ENCODE measurements at places on chromosomes 6 and 20.

DNA sequence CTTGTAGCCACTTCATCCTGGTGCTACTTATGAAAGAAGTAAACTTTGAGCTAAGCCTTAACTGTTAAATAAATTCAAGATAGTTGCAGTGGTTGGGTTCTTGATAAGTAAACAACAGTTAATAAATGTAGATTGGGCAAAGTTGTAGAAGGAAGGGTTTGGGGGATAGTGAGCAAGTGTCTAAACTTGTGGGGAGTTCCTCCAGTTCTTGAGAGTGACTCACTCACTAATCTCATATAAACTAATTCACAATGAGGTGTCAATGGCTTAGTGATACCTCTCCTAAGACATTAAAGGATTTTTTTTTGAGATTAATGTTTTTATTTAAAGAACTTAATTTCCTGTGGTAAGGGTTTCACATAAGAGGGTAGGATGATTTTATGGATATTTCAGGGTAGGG is 507.4 kb downstream of the BMP2 start:
- no peak for DNase-seq

DNA sequence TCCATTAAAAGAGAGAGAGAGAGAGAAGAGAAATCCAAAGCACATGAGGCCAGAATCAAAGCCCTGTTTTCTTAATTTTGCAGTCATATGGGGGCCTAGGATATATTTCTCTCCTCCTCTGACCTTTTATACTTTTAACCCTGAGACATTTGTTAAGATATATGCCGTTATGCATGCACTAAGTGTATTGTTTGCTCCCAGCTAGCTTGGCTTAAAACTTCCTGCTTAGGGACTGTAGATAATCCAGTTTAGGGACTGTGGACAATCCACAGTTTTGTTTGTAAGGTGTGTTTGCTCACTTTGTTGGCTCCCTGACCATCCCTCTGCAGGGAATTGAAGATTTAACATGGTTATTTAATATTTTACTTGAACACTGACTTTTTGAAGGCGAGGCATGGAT is 166.3 kb upstream of the TSHZ2 start:
- no peak for DNase-seq

DNA sequence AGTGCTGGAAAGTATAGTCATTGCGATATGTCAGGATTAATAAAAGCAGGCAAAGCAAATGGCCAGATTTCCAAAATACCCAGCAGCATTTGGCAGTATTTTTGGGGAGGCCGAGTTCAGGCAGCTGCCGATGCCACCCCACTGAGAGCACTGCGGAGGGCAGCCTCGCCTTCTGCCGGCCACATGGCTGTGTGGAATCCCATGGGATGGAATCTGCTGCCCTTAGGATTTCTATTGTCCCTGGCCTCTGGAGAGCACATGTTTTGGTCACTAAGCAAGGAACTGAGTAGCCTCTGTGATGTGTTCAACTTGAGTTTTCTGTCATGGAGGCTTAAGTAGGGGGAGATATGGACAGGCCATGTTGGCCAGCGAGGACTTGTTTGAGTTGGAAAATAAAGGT is 123.0 kb downstream of the FARS2 start:
- no peak for DNase-seq

DNA sequence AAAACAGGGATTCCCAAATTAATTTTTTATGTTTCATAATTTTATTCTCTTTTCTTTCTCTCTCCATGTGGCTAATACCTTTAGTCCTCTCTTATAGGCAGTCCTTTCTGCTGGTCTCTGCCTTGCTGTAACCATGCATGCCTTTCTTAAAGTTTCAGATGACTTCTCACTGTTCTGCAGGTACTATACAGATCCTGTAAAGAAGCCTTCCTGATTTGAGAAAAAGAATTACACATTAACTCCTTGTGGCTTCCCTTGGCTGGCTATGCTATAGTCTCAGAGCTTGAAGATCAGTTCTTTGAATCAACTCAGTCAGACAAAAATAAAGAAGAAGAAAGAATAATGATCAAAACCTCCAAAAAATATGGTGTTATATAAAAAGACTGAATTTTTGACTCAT is 7.3 kb upstream of the GPR63 start:
- DNase-seq = no peak

- DNase-seq = no peak
Measured at GRCh38 chr6:118630067-118630466, 21.3 kb downstream of the CEP85L start.

- DNase-seq = peak; percentile 17
Measured at GRCh38 chr6:34025861-34026260, 120.0 kb downstream of the GRM4 start.

DNA sequence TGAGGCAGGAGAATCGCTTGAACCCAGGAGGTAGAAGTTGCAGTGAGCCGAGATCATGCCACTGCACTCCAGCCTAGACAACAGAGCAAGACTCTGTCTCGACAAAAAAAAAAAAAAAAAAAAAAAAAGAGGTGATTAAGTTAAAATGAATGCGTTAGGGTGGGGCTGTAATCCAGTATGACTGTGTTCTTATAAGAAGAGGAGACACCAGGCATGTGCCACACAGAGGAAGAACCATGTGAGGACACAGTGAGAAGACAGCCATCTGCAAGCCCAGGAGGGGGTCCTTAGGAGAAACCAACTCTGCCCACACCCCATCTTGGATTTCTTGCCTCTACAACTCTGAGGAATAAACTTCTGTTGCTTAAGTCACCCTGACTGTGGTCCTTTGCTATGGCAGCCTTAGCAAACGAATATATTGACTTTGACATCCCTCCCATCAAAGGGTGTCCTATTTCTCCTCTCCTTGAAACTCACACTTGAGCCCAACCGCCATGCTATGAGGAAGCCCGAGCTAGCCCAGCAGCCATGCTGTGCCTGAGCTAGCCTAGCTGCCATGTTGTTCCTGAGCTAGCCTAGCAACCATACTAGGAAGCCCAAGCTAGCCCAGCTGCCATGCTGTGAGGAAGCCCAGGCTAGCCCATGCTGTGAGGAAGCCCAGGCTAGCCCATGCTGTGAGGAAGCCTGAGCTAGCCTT is 15.8 kb upstream of the PPP1R16B start:
- DNase-seq = no peak

- DNase-seq = no peak
Measured at GRCh38 chr6:80217794-80218193, 111.3 kb downstream of the BCKDHB start.

DNA sequence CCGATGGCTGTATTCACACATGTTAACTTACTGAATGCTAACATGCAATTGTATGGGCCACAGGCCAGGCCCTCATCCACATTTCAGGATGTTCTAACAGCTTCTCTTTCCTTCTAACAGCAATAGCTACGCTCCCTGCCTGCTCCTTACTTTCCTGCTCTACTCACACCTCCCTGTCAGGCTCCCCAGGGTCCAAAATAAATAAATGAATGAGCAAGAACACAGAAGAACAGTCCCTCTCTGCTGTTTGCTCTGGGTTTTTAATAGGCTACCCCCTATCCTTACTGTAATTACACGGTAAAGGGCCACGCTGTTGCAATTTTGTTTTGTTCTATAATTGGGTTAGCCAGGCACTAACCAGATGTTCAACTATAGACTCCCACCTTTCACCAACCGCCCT is 135.6 kb downstream of the GMDS start:
- peak; percentile 40 for DNase-seq

DNA sequence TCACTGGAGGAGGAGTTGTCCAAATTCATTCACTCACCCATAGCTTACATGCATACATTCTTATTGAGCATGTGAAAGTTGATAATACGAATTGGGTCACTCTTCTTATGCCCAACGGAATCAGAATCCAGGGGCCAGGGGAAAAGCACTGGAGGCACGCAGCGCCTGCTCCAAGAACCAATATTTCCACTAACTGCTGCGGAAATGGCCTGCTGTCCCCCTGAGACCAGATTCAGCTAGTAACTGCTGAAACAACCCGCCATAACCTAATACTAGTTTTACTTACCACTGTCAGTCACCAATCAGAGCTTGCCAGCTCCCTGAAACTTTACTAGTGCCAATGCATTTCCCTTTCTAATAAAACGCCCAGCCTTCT is 641 bp upstream of the FKBP1A start:
- DNase-seq = no peak

DNA sequence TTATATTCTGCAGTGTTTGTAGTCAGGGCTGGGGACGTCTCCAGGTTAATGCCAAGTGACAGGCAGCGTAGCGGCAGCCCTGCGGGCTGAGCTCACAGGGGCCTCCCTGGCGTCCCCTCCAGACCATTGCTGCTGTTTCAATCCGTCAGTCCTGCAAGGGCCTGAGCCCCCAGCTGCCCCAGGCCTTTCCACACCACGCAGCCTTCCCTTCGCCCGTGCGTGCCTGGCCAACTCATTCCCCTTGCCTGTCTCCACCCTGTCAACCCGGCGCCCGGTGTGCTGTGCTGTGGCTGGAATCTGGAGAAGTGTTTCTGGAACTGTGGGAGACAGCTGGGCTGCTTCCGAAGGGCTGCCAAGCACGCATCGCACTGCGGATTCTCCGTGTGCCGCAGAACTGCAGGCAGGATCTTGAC is 11.9 kb downstream of the BHLHE23 start:
- DNase-seq = no peak

- no peak for DNase-seq
Measured at GRCh38 chr6:153085239-153085638, 45.8 kb downstream of the RGS17 start.

GRCh38 chr20:53678315-53678989 is 84.8 kb upstream of the ZNF217 start:
- no peak for DNase-seq

- peak; percentile 38 for DNase-seq
Measured at GRCh38 chr20:10671919-10672623, 1.7 kb downstream of the JAG1 start.

DNA sequence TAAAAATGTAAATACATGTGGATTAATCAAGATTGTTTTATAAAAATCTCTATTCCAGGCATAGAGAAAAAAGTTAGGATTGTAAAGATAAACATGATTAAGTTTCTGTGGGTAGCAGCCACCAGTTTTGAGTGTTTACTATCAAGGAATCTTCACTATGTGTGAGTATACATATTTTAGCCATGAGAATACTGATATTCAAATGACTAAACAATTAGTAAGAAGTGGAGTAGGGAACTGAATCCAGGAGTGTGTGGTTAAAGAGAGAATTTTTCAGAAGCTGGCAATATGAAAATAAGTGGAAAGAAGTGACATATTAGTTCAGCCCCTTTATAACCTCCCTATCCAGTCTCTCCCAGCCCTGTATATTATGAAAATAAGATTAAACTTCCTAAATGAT is 10.3 kb downstream of the ELOVL2 start:
- no peak for DNase-seq

DNA sequence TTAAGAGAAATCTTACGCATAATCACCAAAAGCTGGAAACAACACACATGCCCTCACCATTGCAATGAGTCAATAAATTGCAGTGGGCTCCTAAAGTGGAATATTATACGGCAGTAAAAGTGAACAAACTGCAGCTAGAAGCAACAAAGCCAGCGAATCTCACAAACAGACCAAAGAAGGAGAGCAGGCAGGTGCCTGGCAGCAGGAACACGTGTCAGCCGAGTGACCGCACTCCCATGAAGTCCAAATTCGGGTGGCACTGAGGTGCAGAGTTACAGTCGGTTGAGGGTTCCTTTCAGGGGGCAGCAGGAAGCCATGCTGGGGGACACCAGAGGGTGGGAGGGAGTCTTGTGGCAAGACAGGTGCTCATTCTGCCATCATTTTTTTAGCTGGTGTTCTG is 313.1 kb downstream of the TAF4 start:
- no peak for DNase-seq

- no peak for DNase-seq
Measured at GRCh38 chr20:19926591-19926990, 90.6 kb upstream of the NAA20 start.

GRCh38 chr6:89297695-89298351 is 17.3 kb downstream of the GABRR2 start:
- no peak for DNase-seq

DNA sequence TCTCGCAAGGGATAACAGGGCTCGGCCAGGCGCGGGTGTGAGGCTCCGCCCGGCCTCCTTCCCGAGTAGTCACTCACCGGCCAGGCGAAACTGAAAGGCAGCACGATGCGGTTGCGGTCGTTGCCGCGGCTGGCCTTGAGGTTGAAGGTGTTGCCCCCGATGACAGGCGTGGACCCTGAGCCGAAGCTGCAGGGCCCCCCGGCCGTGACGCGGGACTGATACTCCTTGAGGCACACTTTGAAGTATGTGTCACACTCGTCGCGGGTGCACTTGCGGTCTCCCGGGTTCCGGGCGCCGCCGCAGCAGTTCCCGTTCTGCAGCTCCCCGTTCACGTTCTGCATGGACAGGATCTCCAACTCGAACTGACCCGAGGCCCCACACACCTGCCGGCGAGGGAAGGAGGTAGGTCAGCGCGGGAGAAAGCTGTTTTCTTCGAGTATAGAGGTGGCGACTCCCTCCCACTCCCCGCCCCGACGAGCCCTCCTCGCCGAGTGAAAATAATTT is 1.1 kb downstream of the JAG1 start:
- DNase-seq = peak; percentile 26

- peak; percentile 80 for DNase-seq
Measured at GRCh38 chr6:118660218-118660569, 8.8 kb upstream of the CEP85L start.

DNA sequence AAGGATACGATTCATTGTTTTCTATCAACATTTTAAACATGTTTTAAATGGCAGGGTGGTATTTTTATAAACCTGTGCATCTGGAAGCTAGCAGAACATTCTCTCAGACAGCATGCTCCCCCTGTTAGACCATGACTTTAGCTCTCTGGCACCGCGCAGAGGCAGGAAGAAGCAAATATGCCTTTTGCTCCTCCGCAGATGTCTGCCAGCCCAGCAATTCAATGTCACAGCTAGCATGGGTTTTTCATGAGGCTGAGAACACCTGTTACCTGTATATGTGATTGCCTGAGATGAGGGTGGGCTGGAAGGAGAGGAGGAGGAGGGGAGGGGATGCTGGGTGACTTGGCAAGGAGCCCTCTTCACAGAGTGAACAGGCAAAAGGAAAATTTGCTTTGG is 6.7 kb downstream of the MTCH1 start:
- DNase-seq = peak; percentile 22

- no peak for DNase-seq
Measured at GRCh38 chr6:90220273-90220672, 76.4 kb downstream of the BACH2 start.

DNA sequence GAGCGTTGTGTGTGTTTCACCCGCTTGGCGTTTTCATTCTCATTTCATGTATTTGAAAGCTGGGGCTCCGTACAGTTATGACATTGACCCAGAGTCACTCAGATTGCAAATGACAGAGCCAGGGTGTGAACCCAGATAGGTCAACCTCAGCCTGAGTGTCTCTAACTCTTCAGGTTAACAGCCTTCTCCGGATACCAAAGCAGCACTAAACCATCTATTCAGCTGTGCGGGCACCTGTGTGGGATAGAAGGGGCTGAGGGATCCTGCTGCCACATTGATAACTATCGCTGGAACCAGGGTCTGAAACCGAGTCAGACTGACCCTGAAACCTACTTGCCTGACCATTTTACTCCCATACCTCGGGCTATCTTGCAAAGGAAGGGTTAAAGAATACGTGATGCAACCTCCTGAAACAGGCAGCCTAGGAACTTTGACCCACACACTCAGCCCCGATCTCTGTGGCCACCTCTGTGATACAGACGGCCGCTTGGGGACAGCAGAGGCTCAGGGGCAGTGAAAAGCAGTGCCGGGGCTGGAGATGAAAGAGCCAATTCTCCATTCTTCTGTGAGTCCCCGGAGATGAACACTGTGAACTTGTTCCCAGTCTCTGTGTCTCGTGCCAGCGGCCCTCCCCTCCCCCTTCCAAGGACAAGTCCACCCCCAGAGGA is 233.5 kb upstream of the QKI start:
- DNase-seq = no peak

GRCh38 chr20:21661488-21662055 is 43.9 kb upstream of the PAX1 start:
- no peak for DNase-seq
